Neural cell (in vitro differentiated cells): ENCODE measurements at places on chromosomes 3 and 15. TPM values are rescaled to one million over a fixed set of nuclear protein-coding genes. Genes with fewer than 3 reads are reported as not detected.

The NIT2 gene
- 14.5 and 17.2 TPM in 2 replicates for polyA plus RNA-seq

The KIF7 gene
- 5.2 and 5.6 TPM in 2 replicates for polyA plus RNA-seq

The MRAS gene
- polyA plus RNA-seq: 52.8 and 65.7 TPM in 2 replicates

The MAGI1 gene
- 44.7 and 47.5 TPM in 2 replicates for polyA plus RNA-seq

The RTP1 gene
- 2.0 and 2.3 TPM in 2 replicates for polyA plus RNA-seq

The SLC9C1 gene
- not detected in 2 replicates for polyA plus RNA-seq

The ENTPD3 gene
- polyA plus RNA-seq: 2.8 and 3.1 TPM in 2 replicates

The MYO5C gene
- 0.44 and 0.77 TPM in 2 replicates for polyA plus RNA-seq

The SLC24A5 gene
- 0.76 and 0.78 TPM in 2 replicates for polyA plus RNA-seq

The CD200 gene
- 174 and 178 TPM in 2 replicates for polyA plus RNA-seq

The SHC4 gene
- 4.5 and 5.0 TPM in 2 replicates for polyA plus RNA-seq

The HIGD2B gene
- polyA plus RNA-seq: not detected in 2 replicates

The NR1I2 gene
- polyA plus RNA-seq: 0.53 and 0.72 TPM in 2 replicates

The SV2B gene
- 0.38 and 0.68 TPM in 2 replicates for polyA plus RNA-seq

The CLDN16 gene
- polyA plus RNA-seq: not detected in 2 replicates

The CPB1 gene
- 0.19 TPM in 1 of 2 replicates, not detected in the other for polyA plus RNA-seq
